Fibroblast of skin of right biceps (primary cell): ENCODE measurements at places on chromosomes 16 and 17.

- DNase-seq = no peak
These were observed 14.8 kb downstream of the CLEC16A start for GRCh38 chr16:10959161-10959560.

DNA sequence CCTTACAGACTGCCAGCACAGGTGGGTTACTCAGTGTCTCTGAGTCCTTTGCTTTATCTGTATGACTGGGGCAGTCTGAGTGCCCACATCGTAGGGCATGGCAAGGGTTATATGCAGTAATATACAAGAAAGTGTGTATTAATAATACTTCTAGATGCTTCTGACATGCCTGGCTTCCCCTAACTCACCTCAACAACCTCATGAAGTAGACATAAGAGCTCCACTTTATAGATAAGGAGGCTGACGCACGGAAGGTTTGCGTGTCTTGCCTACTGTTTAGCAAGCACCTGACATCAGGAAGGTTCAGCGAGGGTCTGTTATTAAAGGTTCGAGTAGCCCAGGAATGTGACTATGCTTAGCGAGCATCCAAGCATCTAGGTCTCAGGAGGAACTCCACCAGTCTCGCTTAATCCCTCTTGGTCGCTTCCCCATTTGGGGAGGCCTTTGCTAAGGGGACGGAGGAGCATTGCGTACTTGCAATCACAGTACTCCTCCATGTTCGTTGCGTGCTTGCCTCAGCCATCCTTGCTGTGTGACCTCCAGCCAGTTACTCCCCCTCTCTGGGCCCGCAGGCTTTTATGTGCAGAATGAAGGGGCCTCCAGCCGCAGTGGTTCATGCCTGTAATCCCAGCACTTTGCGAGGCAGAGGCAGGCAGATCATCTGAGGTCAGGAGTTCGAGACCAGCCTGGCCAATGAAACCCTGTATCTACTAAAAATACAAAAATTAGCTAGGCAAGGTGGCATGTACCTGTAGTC, 1.6 kb downstream of the KCNG4 start:
- DNase-seq = no peak

DNA sequence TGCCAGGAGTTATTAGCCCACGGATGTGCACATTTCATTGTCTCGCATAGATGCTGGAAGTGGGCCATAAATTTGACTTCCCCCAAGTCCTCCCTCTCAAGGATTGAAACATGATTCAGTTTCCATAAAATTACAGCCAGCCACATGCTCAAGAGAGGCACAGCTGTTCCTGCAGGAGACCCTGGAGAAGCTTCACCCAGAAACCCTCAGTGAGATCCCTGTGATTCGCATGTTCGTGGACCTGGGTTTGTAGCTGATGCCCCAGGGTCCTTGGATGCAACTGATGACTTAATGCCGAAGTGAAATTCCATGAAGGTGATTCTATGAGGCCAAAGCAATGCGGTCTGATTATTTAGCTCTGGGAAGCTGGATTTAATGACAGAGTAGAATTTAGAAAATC, 24.7 kb upstream of the AQP8 start:
- DNase-seq = peak; percentile 67

GRCh38 chr17:56897646-56898424, 16.0 kb downstream of the TRIM25 start:
- DNase-seq = no peak

GRCh38 chr17:50045154-50045553, 10.8 kb upstream of the ITGA3 start:
- DNase-seq = no peak

DNA sequence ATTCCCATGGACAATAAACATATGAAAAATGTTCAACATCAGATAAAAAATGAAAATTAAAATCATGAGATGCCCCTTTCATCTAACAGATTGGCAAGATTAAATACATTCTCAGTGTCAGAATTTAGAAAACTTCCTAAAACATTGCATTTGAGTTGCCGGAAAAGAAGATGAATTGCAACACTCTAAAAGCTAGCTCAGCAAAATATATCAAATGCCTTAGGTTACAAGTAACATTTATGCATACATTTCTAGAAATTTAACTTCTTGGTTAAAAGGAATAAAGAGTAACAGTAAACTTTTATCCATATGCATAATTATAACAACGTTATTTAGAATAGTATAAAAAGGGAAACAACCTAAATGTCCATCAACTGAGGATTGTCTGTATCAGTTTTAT, 239.0 kb downstream of the PMP22 start:
- no peak for DNase-seq
